ENCODE measurements at places on chromosomes 5 and 9.

- no peak for DNase-seq
Observed at GRCh38 chr9:26334706-26335105, 557.9 kb downstream of the CAAP1 start.

GRCh38 chr9:18542837-18543405, 69.0 kb downstream of the ADAMTSL1 start:
- no peak for DNase-seq

DNA sequence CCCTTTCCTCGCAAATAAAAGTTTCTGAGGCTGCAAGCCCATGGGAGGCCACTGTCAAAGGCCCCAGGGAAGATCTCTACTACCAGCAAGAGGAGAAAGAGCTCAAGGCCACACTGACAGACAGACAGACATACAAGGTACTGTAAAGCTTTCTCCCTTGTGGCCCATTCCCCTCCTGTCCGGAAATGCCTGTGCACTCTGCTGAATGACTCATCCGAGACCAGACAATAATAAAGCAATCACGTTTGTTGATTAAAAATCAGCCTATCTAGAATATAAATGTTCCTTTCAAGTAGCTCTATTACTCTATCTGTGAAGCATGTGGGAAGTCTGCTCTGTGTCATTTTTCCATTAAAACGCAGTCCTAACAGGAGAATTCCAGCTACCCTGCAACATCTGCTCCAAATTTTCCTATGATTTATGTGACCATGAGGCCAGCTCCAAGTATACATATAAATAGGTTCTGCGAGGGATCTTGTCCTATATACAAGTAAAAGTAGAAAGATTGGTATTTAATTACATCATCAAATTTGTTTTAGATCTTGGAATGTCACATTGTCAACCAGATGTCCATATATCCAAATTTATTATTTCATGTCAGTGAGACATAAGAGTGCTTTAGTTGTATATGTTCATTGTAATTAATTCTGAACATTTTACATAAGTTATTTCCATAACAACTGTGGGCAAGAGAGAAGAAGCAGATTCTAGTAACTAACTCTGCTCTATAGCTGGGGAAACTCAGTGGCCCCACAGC, 34.7 kb upstream of the TGFBI start:
- no peak for DNase-seq

GRCh38 chr5:912280-913091, 19.8 kb downstream of the TRIP13 start:
- DNase-seq: no peak

- DNase-seq: no peak
Observed at GRCh38 chr9:95338243-95338642, 20.7 kb upstream of the FANCC start.

- no peak for DNase-seq
Observed at GRCh38 chr9:103992938-103993579, 101.0 kb upstream of the SMC2 start.

DNA sequence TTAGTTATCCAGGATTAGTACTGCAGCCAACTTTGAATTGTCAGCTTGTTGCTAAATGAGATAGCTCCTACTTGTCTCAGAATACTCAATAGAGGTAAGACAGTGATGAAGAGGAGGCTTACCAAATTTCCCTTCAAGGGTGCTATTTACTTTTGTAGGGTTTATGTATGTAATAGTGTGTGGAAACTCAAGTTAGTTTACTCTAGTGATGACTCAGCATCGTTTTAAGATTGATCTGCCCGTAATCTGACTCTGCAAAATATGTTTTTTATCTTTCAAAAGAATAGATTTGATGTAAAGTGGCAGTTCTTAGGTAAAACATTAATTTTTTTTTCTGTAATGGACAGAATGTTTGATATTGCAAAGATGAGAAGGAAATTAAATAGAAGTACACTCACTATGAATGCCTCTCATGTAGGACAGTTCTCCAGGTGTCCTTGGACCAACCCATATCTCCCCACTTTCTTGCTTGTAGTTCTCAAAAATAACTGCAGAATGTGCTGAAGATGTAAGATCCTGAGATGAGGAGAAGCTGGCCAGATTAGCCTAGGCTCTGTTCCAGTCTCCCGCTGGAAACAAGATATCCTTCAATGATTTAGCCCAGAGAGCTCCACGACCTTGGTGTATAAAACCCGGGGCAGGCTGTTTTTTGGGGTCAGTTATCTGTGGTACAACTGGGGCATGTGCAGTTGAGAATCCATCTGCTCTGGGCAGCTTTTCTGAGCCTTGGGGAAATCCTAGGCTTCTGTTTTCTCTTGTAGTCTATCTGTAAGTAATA, 24.4 kb upstream of the MROH2B start:
- no peak for DNase-seq

DNA sequence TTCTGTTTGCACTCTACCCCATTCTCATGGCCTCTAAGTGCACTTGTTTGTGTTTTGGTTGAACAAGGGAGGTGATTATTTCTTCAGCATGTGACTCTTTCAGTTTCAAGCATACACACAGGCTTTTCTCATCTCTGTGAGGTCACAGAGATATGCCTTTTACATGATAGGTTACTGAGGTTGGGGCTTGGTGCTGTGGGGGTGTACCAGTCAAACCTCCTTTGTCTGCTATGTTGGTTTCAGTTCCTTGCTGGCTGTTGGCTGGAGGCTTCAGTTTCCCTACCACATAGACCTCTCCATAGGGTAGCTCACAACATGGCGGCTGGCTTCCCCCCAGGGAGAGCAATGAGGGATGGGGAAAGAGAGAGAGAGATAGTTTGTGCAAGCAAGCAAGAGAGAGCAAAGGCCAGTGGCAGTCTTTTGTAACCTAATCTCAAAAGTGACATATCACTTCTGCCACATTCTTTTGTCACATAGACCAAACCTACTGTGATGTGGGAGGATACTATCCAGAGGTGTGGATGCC, 96.7 kb upstream of the SEMA6A start:
- no peak for DNase-seq
